ENCODE measurements at places on chromosomes 7 and 10.

GRCh38 chr7:151120896-151121295, 34.6 kb downstream of the AGAP3 start:
- DNase-seq = no peak

DNA sequence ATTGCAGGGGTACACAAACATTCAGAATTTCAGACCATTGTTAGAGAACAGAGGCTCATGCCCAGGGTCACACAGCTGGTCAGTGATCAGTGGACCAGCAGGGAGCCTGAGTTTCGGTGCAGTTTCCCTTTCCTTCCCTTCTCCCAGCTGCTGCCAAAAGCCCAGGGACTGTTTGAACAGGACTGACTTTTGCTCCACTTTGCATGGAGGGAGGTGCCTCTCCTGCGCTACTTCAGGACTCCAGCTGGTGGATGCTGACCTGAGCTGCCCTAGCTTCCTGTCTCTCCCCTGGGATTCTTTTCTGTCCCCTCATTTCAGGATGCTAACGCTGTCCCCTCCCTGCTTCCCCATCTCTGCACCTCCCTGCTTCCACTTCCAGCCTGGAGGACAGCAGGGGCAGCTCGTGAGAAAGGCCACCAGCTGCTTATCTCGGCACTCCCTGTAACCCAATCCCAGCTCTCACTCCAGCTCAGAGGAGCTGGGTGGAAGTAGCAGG, 14.5 kb downstream of the SH2D4B start:
- peak; percentile 65 for DNase-seq

GRCh38 chr10:70715853-70716795, 43.8 kb downstream of the ADAMTS14 start:
- DNase-seq = no peak

- DNase-seq = no peak
These were observed 47.2 kb downstream of the APBB1IP start for GRCh38 chr10:26485150-26485941.

DNA sequence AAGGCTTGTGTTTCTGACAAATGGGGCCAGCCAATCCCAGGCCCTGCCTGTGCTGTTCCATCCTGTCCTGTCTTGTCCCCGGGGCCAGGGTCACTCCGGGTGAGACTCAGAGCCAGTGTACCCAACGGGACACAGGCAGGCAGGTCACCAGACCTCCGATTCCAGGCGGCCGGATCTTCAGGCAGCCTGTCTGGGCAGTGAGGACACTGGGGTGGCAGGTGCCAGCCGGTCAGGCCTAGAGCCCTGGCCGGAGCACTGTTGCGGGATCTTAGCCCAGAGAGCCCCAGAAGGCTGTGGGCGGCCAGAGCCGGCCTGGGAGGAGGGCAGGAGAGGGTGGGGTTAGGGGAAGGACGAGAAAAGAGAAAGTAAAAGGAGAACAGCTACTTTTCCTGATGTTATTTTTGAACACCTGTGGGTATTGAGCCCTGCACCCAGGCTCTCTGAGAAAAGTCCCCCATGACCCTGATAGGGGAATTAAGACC, 134.3 kb upstream of the TNRC18 start:
- no peak for DNase-seq

DNA sequence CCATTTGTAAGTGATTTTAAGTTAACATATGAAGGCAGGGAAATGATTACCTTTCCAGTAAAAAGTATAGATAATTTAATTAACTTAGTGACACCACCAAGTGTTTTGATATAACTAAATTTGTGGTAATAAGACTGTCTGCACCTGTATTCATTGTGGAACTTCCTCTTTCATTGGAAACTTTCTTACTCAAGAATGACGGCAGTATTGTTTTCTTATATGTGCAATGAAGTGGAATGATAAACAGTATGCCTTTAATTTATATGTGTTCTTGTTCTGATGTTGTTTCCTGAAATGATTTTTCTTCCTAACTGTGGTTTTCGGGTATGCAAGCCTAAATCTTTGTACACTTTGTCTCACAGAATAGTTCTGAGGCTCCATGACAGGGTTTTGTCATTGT, 46.4 kb downstream of the CASD1 start:
- no peak for DNase-seq

DNA sequence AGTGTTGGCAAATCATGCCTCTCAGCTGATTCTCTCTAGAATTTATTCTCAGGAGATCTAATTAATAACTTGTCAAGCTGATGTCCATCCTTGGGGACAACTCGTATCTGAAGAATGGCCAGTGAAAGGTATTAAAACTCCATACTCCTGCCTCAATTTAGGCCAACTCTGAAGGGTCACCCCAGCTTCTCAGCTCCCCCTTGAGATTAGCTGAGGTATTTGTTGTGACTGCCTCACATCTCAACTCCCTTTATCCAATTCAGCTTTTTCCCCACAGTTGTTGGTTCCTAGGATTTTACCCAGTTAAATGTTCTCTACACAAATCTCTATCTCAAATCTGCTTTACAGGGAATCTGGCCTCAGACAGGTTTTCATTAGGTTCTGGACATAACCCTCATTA, 182.4 kb downstream of the MALRD1 start:
- DNase-seq = no peak

- DNase-seq = no peak
These were observed 9.0 kb downstream of the FAS start for GRCh38 chr10:88999625-89000024.

DNA sequence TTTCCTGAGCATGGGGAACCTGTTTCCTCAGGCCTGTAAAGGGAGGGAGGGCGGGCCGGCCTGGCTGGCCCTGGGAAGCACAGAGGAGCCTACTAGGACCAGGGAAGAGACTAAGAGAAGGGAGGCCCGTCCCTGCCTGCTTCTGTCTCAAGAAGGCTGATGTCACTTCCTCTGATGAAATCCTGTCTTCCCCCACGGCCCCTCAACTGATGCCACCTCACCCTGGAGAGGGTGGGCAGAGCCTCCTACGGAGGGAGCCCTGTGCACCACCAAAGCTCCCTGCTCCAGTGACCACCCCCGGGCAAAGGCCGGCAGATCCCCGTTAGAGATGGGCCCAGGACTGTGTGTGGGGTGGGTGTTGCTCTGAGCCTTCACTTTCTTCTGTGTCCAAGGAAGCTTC, 1.0 kb upstream of the PILRA start:
- no peak for DNase-seq

DNA sequence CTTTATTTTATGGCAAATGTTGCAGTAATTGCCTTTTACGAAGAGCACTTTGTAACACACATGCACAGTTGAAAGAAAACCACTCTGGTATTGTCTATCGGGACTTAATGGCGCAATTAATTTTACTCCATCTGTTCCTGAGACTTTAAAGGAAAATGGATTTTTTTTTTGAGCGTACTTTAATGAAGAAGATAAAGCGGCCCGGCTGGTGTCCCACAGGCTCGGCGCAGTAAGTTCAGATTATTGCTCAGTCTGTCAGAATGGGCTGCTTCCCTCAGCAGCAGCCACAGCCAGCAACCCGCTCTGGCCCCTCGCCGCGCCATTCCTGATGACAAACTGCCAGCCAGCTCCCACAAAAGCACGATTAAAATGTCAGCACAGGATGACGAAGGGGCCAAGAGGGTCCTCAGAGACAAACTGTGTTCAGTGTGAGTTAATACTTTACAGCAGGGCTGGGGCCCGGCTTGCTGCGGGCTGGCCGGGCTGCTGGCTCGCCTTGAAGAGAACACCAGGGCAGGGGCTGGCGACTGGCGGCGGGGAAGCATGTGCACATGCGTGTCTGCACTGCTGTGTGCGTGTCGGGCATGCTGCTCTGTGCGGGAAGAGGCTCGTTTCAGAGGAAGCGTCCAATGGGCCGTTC, 501.0 kb upstream of the GALNT17 start:
- DNase-seq = peak; percentile 53

GRCh38 chr10:95559896-95560277, 1.3 kb downstream of the SORBS1 start:
- DNase-seq = peak; percentile 33

GRCh38 chr7:115825456-115826115, 205.0 kb downstream of the TFEC start:
- no peak for DNase-seq

Data from SK-N-DZ (cell line).